ENCODE measurements at places on chromosomes 7 and 10.

GRCh38 chr7:116316838-116317628 is 106.7 kb downstream of the TES start:
- DNase-seq = peak; percentile 22

GRCh38 chr7:8216334-8216690 is 45.7 kb downstream of the ICA1 start:
- no peak for DNase-seq

DNA sequence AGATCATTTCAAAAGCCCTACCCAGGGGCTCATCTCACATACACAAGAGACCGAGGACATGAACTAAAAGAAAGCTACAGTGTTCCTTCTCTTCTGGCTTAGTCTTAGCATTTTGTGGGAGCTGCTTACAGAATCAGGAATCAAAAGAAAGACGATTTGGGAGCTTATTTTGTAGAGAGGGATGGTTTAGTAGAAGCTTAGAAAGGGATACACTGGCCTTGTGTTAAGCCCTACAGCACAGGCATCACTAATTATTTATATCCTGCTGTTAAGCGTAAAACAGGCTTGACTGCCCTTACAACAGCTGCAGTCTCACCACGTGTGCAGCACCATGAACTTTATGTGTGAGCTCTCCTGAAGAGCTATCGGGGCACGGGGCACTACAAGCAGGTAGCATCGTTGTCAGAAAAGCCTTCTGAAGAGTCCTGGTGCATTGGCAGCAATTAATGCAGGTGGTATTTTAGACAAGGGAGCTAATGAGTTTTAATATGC is 798.3 kb downstream of the NXPH1 start:
- no peak for DNase-seq

- DNase-seq = no peak
These were observed 1.2 kb downstream of the PHKG1 start for GRCh38 chr7:56091591-56091990.

DNA sequence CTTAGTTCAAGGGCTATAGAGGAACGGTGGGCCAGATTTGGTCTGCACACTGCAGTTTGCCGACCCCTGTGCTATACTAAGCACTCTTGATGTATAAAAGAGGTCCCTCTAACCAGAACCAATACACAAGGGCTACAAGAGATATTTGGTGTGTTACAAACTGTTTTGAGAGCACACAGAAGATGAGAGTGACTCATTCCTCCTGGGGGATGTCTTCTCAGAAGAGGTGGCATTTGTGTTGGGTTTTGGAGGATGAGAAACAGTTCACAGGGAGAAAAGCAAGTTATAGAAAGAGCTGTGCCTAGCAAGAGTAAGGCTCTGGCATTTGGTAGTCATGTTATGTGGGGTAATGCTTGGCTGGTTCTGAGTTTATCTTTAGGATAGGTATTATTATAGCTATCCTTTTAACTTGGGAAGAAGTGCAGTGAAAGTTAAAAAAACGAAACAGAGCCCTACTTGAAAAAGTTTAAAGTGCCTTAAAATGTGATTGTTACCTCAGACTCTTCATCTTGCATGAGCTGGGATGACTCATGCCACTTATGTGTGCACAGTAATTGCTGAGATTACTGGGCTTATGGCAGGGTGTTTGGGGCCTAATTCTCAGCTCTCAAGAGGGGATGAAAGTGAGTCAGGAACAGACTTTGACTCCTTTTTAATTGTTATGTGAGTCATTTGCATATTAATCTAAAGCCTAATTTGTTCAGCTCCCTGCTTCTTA is 160.4 kb downstream of the KIF20B start:
- DNase-seq = peak; percentile 29

DNA sequence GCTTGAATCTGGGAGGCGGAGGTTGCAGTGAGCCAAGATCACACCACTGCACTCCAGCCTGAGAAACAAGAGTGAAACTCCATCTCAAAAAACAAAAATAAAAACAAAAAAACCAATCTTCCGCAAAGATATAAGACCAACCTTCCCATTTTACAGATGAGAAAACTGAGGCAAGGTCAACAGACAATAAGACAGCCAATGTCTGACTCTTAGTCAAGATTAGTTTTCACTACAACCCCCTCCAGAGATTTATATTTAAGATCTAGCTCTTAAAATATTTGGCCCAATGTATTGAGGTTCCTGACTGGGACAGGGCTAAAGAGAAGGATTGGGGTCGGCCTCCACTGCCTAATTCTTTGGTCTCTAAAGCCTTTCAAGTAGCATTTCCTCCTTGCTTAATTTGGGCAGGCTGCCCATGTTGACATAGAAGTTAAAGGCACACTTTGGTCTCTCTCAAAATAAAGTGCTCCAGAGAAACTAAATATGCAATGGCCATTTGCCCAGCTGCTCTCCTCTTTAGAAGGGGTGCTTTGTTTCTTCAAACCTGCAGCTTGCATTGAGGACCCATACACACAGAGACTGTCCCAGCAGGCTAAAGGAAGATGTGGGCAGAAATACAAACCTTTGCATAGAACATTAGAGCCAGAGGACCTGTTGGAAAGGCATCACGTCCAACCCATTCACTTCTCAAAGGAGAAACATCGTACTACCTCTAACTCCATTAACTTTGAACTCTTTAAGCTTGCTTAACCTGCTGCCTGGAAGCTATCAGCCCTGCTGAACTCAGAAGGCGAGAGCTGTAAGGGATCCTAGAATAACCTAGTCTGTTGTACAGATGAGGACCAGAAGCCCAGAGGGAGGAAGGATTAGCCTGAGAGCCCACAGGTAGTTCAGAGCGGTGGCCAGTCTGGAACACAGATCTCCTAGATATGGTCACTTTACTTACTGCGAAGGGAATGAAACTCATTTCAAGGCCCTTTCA is 3.9 kb downstream of the TECTB start:
- no peak for DNase-seq

GRCh38 chr10:133378251-133379096 is 588 bp upstream of the PAOX start:
- DNase-seq = peak; percentile 65

DNA sequence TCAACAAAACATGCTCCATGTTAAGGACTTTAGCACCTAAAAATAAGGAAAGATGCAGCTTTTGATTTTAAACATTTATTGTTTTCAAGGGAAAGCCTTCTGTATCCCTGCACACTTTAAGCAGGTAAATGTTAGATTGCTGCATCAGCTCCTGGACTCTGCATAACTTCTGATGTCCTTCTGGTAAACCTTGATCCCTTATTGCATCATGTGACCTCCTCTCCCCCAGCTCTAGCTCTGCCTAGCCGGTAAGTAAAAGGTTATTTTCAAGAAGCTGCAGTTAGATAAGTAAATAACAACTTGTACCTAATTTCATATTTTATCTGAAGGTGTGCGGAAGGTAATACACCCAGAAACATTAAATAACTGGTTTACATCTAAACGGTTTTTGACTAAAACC is 37.5 kb downstream of the PDK4 start:
- DNase-seq = no peak
